CD4-positive, CD25-positive, alpha-beta regulatory T cell (primary cell): ENCODE measurements at places on chromosomes 2 and 18. TPM values are rescaled to one million over a fixed set of nuclear protein-coding genes. Genes with fewer than 3 reads are reported as not detected.

GRCh38 chr2:100178085-100178788, 35.8 kb upstream of the AFF3 start:
- DNase-seq = no peak

GRCh38 chr2:45570671-45571334, 40.3 kb downstream of the SRBD1 start:
- DNase-seq = no peak

DNA sequence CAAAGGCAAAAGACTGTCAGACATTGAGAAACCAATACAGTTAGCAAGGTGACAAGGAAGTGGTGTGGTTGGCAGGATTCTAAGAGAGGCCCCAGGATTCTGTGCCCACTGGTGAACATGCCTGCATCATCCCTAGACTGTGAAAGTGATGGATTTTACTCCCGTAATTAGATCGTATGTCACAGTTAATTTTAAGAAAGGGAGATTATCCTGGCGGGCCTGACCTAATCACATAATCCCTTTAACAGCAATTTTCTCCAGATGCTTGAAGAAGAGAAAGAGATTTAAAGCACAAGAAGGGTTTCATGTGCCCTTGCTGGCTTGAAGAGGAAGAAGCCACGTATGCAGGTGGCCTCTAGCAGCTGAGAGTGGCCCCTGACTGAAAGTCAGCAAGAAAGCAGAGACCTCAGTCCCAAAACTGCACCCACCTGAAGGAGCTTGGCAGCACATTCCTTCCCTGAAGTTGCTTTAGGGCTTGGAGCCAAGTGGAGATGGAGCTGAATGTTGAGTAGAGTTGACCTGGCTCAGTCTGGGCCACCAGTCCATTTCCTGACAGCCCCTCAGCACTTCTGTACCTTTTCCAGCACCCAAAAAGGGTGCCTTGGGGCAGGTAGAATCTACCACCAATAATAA, 49.1 kb downstream of the GTF3C3 start:
- no peak for DNase-seq

DNA sequence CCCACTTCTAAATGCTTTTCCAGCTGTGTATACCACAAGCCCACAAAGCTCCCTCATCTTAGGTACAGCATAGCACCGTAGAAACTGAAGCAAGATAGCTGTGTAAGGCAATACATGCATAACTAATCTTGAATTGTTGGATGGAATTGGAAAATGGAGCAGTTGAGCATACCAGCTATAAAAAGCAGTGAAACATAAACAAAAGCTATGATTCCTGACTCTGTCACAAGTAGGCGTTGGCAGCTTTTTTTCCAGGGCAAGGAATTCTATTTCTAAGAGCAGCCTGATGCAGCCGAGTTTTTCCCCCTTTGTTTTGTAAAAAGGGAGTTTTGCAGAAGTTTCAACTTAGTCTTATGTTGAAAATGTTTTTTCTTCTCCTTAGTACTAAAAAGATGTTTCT, 32.4 kb downstream of the MOGAT1 start:
- no peak for DNase-seq

RASGRP3 gene
- total RNA-seq = 9.1 TPM

STEAP3 gene
- not detected for total RNA-seq

DNA sequence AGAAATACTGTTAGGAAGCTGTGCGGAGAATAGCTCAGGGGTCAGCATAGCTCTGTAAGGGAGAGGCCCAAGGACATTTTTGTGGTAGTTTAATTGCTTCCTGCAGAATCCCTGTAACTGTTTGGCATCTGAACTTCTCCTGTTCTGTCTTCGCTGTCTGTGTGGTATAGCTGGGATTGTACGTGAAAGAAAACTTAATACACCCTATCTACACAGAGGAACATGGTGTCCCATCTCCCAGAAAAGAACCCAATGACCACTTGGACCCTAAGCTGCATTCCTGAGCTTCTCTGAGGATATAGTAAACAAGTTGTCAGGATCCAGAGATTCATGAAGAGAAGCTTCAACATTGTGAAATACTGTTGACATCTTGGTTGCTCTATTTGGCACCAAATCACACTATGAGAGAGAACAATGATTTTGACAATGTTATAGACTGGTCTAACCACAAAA, 81.3 kb downstream of the CDC42EP3 start:
- no peak for DNase-seq

- DNase-seq = no peak
Observed at GRCh38 chr2:219643788-219644398, 16.5 kb downstream of the SLC4A3 start.

OSR1 gene
- total RNA-seq = not detected

DNA sequence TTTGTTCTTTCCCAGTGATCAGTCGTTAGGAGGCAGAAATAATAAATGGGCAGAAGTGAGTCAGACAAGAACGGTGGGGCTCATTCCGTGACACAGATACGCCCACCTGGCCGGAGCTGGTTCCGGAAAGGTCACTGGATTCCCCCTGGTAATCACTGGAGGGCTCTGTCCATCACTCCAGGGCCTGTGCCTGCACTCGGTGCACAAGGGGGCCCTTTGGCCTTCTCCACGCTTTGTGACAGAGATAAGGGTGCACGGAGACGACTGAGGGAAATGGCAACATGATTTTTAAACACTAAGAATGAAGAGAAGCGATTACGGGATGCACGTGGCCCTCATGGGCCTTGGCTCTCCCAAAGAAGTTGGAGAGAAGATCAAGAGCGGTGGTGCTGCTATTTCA, 84.4 kb downstream of the PTGR3 start:
- DNase-seq = no peak

GRCh38 chr2:42651057-42651456, 82.6 kb downstream of the MTA3 start:
- no peak for DNase-seq

DNA sequence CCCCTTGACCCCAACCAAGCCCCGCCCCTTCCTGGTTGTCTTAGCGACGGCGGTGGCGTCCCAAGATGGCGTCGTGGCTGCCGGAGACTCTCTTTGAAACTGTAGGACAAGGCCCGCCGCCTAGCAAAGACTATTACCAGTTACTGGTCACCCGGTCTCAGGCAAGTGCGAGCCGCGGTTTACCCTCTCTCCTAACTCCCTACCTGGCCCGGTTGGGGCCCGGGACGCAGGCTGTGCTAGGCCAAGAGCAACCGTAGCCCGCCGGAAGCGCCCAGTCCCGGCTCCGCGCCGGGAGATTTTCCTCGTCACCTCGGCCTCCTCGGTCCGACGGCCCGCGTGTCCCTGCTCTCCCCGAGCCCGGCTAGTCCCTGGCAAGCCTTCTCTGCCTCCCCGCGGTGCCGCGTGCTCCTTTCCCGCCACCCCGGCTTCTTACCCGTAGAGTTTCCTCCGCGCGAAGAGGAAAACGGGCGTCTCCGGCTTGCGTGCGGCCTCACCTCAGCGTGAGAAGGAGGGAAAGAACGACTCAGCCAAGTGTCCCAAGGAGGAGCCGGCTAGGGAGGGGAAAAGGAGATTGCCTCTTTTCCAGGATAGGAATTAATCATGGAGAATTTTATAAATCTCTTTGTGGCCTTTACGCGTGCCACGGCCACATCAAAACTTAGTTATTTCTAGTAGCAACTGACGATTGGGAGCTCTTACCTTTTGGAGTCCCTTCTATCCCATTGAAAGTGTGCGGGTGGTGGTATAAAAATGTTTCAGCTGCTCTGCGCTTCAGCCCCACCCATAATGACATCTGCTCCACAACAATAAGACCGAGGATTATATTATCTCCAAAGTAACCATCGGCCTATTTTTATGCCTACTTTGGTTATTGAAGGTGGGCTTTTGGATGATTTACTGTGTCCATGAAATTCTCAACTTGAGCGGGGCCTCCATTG, at the start of gene FBXO36:
FBXO36 (plus strand) TSS at position 55 of the 938 bp plus-strand sequence; CDS start at position 66, 11 bp downstream.
- no peak for DNase-seq
